Stimulated activated CD8-positive, alpha-beta memory T cell treated with anti-CD3 and anti-CD28 coated beads, Interleukin-7, amount 100 ng/mL, for 1 hour (primary cell): ENCODE measurements at places on chromosomes 4 and X.

GRCh38 chr4:153152501-153153338 is 51.5 kb upstream of the TRIM2 start:
- no peak for DNase-seq

DNA sequence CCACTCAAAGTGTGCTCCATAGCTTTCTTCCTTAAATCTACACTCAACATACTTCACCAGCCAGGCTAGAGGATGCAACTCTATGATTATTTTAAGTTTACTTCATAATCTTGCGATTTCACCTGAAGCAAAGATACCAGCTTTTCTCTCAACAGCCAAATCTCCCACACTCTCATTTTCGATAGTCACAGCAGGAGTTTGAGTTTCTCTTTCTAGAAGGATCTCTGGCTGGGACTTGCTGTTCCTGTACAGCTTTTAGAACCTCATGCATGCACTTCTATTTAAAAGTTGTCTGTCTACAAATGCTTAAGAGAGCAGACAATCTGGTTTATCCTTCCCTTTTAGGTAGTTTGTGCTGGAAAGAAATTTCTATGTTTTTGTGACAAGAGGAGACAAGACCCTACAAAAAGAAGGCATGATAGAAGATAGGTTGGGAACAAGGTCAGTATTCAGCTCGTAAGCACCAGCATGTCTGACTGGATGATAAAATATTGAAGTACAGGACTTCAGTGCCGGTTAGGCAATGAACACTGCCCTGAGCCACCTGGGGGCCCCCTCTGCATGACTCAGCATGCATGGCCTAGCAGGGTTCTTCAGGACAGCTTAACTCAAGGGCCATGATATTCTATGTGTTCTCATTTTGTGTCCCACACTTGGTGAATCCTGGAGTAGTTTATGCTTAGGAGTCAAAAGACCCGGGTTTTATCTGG is 65.6 kb downstream of the ATXN3L start:
- DNase-seq, result no peak

- no peak for DNase-seq
Observed at GRCh38 chr4:123892368-123892976, 495.9 kb downstream of the SPRY1 start.

DNA sequence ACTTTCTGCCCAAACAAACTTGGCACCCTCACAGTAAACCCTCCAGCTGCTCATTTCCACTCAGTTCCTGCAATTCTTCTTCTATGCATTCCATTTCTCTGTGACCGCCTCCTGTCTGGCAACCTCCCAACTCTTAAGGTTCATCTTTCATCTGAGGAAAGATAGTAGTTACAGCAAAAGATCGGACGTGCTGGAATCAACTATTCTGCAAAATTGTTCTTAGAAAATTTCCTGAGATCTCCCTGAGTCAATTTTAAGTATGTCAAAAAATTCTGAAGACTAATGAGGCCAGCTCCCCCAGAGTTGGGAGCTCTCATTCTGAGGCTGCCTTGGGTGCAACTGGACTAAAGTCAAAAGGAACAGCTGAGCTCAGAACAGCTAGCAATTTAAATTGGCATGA is 1026.0 kb downstream of the ADGRL3 start:
- no peak for DNase-seq

DNA sequence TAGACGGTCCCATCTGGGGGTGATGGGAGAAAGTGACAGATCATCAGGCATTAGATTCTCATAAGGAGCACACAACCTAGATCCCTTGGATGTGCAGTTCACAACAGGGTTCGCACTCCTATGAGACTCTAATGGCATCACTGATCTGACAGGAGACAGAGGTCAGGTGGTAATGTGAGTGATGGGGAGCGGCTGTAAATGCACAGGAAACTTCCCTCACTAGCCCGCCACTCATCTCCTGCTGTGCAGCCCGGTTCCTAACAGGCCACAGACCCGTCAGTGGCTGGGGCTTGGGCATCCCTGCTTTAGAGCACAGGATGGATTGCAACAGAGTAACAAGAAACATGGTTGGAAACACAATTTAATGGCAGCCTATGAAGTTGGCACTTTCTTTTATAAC is 172.6 kb upstream of the VCX3A start:
- DNase-seq, result no peak

GRCh38 chrX:16316331-16316730 is 149.1 kb downstream of the MAGEB17 start:
- DNase-seq, result no peak

GRCh38 chr4:140157341-140157740 is 3.4 kb upstream of the MAML3 start:
- no peak for DNase-seq

DNA sequence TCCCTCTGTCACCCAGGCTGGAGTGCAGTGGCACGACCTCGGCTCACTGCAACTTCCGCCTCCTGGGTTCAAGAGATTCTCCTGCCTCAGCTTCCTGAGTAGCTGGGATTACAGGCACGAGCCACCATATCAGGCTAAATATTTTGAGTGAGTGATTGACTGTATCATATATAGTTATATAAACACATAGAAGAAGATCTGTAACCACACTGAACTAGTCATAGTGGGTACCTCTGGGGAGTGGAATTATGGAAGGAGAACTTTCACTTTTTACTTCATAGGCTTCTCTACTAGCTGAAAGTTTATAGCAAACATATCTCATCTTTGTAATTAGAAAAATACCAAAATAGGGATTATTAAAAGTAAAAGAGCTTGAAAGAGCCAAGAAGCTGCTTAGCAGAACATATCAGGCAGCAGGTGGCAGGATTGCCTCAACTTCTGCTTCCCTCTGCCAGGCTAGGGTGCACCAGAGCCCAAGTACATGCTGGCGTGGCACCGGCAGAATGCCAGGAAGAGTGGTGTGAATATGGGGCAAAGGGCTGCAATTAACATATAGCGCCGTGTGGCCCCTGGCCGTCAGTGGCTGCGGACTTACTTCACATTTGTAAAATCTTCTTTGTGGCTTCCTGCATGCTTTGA is 39.5 kb upstream of the CD40LG start:
- no peak for DNase-seq

DNA sequence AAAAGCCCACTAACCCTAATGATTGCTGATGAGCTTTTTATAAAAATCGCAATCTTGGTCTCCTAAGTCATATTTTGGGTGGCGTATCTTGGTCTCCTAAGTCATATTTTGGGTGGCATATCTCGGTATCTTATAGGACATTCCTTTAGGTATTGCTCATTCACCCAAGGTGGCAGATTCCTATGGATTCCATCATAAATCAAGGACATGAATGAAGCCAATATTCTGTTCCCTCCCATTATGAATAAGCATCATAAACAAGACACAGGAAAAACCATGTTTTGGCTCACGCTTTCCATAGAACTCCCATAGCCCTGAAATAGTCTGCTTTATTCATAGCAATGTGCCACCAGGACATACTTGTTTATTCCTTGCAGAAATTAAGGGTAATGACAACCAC is 95.0 kb upstream of the CD99 start:
- DNase-seq, result no peak

GRCh38 chr4:159070742-159071141 is 32.1 kb upstream of the RAPGEF2 start:
- no peak for DNase-seq

DNA sequence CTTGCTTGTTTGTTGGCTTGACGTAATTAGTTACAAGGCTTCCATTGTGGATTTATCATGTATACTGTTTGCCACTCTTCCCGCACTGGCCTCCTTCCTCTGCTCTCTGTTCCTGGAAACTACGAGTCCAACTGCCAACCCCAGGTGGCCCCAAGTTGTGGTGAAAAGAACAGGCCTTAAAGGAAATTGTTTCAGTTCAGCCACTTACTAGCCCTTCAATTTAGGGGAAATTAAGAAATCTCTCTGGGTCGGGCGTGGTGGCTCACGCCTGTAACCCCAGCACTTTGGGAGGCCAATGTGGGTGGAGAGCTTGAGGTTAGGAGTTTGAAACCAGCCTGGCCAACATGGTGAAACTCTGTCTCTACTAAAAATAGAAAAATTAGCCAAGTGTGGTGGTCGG is 28.0 kb downstream of the RBM47 start:
- DNase-seq, result no peak

DNA sequence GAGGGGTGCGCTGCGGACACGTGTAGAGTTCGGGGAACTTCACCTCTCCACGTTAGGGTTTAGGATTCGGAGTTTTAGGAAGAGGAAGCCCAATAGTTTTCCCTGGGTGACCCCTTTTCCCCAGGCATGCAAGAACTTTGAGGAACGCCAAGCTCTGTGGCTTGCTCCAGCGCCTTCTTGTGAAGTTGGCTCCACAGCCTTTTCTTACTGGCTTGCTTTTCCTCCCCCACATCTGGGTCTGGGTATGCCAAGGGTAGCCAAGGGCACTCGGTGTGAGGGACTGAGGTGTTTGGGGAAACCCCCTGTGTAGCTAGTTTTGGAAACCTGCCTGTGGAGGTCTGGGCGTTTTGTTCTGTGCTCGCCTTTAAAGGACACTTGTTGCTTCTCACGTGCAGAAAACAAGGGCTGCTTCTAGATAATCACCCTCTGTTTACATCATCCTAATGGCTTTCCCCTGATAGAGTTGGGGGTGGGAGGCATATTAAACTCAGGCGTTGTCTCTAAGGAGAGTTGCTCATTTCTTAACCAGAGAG is 746 bp downstream of the EDNRA start:
- DNase-seq, result no peak
